ENCODE measurements at places on chromosomes 16 and 17.

DNA sequence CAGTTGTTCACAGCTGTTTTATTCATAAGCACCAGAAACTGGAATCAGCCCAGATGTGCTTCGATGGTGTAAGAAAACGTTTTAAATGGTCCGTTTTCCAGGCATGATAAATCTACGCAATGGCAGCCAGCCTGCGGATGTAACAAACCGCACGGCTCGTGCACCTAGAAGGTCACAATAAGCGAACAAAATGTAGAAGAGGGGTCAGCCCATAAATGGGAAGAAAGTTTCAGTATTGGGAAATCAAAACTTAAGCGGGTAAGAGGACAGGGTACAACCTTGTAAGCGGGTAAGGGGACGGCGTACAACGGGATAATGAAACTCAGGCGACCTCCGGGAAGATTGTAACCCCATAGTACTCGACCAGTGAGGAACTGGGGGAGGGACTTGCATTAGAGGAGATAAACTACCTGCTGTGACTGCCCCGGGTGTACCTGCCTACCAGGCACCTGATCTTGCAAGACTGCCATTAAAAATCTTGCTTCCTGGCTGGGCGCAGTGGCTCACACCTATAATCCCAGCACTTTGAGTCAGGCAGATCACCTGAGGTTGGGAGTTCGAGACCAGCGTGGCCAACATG lies 66.6 kb downstream of the ANKRD11 start:
- no peak for DNase-seq

- DNase-seq, result no peak
These were observed 58.2 kb upstream of the HAPSTR1 start for GRCh38 chr16:9033125-9033830.

DNA sequence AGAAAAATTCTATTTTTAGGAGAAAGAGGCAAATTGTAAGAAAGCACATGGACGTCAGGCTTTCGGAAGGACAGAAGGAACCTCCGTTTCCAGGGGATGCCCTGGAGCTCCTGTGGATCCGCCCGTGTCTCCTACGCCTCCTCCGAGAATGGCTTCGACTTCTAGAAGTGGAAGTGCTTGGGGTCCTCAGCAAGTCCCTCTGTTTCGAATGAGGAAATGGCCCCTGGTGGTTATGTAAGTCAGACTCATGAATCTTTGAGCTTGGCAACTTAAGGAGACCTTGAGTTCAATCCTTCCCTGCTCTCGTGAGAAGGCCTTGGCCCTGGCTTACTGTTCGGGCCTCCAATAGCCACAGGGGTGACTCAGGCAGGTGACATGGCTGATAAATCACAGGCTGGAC lies 38.9 kb downstream of the COX4I1 start:
- no peak for DNase-seq

- DNase-seq, result no peak
These were observed 46.3 kb upstream of the ICAM2 start for GRCh38 chr17:64066716-64067115.
